Right hindlimb (tissue), 1 donor: ENCODE measurements at places on chromosomes 2 and 18.

GRCh38 chr2:98601532-98602132 is 6.7 kb downstream of the COA5 start:
- no peak for DNase-seq

DNA sequence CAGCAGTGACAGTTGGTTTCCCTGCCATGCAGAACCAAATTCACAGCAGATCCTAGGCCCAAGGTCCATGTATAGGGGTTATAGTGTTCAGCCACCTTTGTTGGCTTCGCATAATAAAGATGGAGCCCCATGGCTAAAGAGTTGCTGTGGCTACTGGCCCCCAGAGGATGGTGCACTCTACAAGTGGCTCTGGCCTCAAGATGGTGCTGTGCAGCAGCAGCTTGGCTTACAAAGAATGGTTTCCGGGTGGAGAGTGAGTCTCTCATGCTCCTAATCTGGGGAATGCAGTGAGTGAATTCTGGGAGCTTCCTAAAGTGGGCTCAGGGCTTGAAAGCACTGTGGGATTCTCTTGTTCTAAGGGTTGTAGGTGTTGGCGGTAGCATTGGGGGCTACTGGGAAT is 1199.7 kb downstream of the CNTNAP5 start:
- no peak for DNase-seq

- peak; percentile 92 for DNase-seq
These were observed 902 bp upstream of the SMAD7 start for GRCh38 chr18:48951448-48952286.

DNA sequence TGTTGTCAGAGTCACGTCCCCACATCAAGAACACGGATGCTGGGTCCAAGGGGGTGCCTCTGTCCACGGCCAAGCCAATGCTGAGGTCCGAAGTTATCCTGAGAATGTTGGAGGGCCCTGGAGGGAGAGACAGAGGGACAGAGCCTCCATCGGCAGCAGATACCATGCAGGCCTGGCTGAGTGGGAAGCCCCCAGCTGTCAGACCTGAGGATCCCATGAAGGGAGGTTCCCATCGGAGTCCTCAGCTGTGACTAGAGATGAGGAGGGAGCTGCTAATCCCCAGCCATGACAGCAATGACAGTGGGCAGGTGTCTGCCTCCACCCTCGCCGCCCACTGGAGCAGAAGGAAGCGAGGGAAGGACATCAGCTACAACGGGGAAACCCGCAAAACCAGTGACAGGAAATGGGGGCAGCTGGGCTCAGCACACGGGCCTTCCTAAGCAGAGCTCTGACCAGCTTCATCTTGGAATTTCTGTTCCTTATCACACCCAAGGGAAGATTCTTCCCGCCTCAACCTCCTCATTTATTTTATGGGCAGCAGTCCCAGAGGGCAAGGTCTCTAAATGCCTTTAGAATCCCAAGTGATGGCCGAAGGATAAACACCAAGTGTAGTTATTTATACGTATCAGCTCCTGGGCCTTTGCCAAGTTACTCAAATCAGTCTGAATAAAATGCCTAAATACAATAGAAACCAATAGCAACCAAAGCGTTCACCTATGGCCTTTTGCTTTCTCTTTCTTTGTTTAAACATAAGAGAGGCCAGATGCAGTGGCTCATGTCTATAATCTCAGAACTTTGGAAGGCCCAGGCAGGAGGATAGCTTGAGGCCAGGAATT is 32.2 kb downstream of the FAM178B start:
- peak; percentile 46 for DNase-seq

DNA sequence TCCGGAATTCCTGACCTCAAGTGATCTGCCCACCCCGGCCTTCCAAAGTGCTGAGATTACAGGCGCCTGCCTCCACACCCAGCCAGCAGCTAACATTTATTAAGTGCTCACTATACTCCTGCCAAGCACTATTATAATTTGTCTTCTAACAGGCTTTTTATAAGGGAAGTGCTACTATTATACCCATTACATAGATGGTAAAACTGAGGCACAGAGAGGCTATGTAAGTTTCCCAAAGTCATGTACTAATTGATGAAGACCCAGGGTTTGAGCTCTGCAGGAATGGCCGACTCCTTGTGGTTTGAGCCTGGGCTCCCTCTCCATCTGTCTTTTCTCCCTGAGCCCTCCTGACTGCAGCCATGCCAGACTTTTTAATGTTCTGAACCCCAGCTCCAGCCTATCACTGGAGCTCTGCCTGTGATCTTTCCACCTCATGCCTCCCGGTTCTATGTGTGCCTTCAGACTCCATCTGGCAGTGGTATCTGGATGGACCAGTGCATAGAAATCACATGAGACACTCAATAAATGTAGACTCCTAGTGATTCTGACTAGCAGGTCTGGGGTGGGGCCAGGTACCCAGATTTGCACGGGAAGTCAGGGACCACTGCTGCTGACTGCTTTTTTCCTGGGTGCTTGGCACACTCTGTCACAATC is 197.1 kb downstream of the NEDD4L start:
- DNase-seq = no peak

- DNase-seq = no peak
These were observed 9.8 kb upstream of the CLIP4 start for GRCh38 chr2:29105375-29105774.

GRCh38 chr2:52936029-52936428 is 831.6 kb upstream of the CHAC2 start:
- DNase-seq = no peak

DNA sequence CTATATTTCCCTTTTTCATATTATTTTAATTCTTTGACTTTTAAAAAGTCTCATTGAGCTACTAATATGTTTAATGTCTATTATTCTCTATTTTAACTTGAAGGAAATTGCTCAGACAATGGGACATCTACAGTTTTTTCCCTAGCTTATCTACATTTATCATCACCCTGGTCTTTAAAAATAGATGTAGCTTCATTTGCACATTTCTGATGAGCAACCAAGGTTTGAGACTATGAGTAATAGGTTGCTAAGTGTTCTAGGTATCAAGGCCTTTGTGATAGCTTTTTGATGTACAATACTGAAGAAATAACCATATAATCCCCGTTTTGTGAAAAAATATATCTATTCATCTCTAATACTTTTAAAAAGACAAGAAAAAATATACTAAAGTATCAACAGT is 47.0 kb downstream of the STAT4 start:
- no peak for DNase-seq

DNA sequence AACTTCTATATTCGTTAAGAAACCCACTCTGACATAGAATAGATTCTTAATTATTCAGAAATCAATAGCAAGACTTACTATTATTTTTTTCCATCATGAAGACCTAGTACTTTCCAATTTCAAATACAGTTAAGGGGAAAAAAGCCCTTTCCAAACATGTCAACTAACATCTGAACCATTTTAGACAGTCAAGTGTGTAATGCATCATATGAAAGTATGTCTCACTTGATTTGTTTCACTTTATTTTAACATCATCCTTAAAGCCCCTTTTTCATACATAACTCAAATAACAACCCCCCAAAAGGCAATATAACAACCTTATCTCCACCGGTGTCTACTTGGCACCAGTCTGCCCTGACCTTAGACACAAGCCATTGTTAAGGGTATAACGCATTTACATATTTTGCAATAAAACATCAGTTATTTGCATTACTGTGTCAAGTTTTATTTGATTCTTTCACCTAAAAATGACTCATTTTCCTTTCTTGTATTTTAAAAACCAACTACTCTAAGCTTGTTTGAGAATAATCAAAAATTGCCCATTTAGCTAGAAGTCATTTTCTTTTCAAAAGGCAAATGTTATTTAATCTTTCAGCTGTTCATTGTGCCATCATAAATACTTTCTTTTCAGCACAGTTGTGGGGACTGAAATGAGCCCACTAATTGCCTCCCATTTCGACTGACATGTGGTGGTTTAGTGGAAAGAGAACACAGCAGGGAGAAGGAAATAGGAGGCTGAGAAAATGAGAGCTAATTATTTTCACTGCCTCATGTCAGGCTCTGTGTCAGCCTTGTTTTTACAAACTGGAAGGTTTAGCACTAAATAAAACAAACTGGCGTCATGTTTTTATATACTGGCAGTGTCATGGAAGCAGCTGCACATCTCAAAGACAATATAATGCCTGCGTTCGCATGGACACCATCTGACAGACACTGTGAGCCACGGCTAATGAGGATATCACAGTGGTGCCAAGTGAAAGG is 104.7 kb upstream of the CDCA7 start:
- DNase-seq = no peak

DNA sequence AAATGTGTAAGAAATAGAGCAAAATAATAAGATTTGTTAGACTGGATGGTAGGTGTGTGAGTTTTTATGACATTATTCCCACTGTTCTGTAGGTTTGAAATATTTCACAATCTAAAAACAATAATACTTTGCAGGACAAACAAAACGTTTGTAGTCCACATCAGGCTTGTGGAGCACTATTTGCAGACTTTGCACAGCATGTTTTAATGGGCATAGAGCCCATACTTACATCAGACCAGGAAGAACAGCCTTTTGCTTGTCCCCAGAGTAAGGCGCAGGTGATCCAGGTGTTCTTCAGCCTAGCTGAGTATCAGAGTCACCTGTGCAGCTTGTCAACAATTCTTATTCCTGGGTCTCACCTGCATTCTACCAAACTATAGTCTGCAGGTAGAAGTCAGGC is 9.1 kb upstream of the STK39 start:
- no peak for DNase-seq

DNA sequence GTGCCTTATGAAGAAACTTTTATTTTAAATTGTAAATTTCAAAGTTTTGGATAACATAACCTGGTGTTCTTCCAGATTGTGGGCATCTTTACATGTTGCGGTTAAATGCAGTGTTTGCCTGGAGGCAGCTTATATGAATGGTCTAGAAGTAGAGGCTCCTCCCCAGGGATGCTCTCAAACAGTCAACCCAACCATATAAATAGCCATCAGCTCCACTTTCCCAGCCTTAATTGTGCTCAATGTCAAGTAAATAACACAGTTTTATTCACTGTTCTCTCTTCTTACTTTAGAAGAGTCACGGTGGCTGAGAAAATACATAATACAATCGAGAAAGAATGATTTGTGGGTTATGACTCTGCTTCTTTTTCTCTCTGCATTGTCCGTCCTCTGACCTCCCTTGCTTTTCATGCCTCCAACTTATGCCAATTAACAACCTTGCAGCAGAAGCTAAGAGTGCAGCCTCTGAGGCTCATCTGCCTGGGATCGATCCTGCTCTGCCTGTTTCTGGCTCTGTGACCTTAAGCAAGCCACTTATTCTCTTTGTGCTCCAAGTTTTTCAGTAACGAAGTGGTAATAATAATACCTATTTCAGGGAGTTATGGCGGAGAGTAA is 100.3 kb downstream of the DAW1 start:
- no peak for DNase-seq

- no peak for DNase-seq
These were observed 184.6 kb downstream of the ST6GAL2 start for GRCh38 chr2:106701203-106702022.

DNA sequence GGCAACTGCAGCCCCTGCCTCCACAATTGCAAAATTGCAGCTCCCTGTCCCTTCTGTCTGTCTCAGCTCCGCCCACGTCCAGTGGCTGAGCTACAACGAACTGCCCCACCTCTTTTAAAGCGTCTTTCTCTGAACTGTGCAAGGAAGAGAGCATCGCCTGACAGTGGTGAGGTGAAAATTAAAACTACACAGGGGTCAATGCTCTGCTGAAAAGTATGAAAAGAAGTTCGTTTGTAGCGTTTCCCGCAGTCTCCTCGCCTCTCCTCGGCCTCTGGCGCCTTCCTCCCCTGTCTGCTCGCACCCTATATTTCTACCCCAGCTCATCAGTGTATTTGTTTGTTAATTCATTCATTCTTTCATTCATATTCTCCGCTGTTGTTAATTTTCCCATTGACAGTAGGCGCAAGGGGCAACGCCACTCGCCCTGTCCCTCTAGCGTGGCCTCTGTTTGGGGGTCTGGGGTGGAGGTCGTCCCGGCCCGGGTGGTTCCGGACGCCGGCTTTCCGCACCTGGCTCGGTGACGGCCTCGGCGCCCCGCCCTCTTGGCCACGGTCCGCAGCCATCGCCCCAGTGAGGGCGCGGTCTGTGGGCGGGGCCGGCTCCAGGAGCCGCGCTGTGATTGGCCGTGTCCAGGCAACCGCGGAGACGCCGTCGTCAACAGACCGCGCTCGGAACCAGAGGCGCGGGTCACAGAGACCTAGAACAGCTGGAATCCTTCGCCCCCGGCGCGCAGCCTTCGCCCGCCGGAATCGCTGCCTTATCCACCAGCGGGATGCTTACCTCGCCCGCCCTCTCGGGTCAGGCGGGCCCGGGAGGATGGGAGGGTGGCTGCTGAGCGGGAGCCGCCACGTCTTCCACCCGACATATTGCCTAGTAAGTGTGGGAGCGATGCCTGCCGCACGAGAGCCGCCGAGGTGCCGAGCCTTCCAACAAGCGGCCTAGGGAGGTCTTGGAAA is at the start of gene VWA3B:
VWA3B (plus strand) TSS at position 677 of the 956 bp plus-strand sequence. CDS start 5,926 bp downstream, outside the sequence.
- peak; percentile 67 for DNase-seq

DNA sequence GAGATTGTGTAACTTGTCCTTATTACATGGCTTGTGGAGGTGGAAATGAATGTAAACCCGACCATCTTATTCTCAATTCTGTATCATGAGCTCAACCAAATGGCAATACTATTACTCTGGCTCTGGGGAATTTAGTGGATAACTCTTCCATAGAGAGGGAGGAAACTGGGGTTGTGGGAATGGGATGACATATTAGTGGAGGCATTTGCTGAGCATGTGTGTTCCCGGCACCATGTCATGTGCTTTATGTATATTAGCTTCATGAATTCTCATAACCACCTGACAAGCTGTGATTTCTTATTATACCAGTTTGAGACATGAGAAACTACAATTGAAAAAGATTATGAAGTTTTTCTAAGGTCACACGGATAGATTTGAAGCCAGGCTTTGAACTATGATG is 112.8 kb upstream of the TMEFF2 start:
- no peak for DNase-seq

DNA sequence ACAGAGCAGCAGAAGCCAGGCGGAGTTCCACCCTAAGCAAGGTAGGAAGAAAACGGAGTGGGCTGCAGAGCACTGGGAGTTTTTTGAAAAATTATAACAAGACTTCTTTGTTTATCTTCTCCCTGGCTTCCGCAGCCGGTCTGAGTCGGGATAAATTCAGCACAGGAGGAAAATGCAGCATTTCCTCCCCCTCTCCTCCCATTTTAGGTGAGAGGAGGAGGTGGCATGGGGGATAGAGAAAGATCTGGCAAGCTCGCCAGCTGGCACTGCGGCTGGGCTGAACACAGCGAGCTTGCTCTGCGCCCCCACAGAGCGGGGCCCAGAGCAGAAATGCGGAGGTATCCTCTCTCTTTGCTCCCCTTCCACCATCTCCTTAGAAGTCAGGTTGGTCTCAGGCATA is 17.7 kb upstream of the CHRNA1 start:
- no peak for DNase-seq
